Naive thymus-derived CD4-positive, alpha-beta T cell (primary cell): ENCODE measurements at places on chromosomes 4 and X.

DNA sequence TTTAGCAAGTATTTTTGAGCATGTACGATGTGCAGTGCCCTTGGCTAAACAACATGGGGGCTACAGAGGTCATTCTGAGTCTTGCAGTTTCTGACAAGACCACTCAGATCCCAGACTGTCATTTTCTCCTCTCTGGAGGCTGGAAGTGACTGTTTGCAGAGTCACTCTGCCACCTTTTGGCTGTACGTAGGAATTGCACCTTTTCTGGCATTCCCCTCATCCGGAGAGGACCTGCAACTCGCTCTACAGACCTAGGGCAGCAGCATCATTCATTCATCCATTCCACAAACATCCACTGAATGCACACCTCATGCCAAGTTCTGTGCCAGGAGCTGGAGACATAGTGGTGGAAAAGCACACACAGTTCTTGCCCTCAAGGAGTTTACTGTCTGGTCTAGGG, 160.4 kb upstream of the GPR101 start:
- DNase-seq, result peak; percentile 5

GRCh38 chr4:74754218-74754617, 40.1 kb downstream of the BTC start:
- no peak for DNase-seq

- no peak for DNase-seq
Observed at GRCh38 chr4:72858328-72858727, 211.2 kb downstream of the COX18 start.

DNA sequence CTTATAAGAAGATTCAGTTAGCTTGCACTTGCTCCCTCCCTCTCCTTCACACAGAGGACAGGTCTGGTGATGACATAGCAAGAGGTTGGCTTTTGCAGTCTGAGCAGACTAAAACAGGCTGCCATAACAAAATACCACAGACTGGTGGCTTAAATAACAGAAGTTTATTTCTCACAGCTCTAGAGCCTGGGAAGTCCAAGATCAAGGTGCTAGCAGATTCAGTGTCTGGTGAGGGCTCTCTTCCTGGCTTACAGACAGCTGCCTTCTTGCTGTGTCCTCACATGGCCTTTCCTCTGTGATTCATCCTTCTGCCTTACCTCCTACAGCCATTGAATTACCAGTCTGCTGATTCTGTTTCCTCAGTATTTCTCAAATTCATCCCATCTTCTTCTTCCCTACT, 13.1 kb downstream of the RP2 start:
- no peak for DNase-seq

- no peak for DNase-seq
Observed at GRCh38 chrX:150487369-150488094, 80.9 kb upstream of the MTM1 start.

GRCh38 chr4:88295656-88296055, 11.3 kb upstream of the PPM1K start:
- DNase-seq, result no peak

GRCh38 chrX:136878423-136878822, 2.1 kb downstream of the RBMX start:
- no peak for DNase-seq

- no peak for DNase-seq
Observed at GRCh38 chr4:120723986-120724385, 198.5 kb downstream of the PRDM5 start.

DNA sequence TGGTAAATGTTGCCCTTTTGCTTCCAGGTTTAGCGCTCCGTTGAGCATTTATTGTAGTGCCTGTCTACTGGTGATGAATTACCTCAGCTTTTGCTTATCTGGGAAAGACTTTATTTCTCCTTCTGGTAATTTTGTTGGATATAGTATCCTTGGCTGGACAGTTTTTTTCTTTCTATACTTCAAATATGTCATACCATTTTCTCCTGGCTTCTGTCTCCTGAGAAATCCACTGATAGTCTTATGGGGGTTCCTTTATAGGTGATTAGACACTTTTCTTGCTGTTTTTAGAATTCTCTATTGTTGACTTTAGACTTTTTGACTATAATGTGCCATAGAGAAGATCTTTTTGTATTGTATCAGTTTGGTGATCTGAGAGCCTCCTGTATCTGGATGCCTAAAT, 73.5 kb downstream of the ARFIP1 start:
- DNase-seq, result no peak

DNA sequence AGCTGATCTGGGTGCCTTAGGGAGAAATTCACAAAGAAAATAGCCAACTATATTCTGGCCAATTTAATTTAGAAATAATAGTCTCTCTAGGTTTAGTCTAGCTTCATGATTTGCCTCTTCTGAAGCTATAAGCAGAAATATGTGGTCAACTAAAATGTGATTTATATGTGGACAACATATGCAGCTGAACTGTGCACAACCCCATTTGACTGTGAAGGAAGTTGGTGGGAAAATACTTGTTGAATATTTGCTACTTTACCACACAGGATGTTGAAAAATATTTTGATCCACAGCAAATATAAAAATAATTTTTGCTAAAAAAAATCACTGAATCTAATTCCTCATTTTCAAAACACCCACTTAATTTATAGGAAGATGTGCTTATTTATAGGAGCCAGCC, 15.7 kb upstream of the RNF128 start:
- DNase-seq, result no peak

- DNase-seq, result no peak
Observed at GRCh38 chr4:26899991-26900390, 39.4 kb downstream of the STIM2 start.

DNA sequence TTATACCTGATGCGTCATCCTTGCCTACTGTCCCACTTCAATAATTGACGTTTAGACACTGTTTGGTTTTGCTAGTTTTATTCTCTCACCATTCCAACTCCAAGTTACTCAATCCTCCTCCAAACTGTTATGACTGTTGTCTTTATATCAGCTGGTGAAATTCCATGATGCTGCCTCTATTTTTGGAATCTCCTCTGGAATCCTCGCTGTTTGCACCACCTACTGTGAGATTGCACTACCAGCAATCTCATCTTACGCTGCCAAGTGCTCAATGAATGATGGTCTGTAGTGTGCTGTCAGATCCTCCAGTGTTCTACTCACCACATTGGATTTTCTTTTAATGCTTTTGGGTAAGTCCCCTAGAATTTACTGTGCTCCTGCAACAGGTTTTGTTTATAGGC, 13.2 kb upstream of the PCDH18 start:
- no peak for DNase-seq

- no peak for DNase-seq
Observed at GRCh38 chr4:83981156-83981555, 445.2 kb downstream of the GPAT3 start.

DNA sequence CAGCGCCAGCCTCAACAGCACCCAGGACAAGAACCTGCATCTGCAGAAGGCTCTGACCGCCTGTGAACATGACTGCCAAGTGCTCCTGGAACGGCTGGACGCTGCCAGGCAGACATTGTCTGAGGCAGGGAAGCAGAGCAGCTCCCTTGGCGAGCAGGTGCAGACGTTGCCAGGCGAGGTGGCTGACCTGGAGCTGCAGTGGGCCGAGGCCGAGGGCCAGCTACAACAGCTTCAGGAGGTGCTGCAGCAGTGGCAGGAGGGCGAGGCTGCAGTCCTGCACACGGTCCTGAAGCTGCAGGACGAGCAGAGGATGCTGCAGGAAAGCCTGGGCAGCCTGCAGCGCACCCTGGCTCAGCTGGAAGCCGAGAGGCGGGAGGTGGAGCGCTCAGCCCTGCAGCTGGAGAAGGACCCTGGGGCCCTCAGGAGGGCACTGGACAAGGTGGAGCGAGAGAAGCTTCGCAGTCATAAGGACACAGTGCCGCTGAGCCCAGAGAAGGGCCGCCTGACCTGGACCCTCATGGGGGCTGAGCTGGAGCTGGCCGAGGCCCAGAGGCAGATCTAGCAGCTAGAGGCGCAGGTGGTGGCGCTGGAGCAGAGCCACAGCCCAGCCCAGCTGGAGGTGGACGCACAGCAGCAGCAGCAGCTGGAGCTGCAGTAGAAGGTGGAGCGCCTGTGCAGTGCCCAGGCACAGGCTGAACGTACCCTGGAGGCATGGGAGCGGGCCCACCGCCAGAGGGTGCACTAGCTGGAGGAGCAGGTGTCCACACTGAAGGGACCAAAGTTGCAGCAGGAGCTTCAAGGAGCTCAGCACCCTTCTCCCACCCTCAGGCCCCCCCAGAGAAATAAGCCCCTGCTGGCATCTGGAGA, 16.4 kb downstream of the SMIM10L2A start:
- no peak for DNase-seq

GRCh38 chr4:71932941-71933340, 98.9 kb upstream of the NPFFR2 start:
- DNase-seq, result no peak

DNA sequence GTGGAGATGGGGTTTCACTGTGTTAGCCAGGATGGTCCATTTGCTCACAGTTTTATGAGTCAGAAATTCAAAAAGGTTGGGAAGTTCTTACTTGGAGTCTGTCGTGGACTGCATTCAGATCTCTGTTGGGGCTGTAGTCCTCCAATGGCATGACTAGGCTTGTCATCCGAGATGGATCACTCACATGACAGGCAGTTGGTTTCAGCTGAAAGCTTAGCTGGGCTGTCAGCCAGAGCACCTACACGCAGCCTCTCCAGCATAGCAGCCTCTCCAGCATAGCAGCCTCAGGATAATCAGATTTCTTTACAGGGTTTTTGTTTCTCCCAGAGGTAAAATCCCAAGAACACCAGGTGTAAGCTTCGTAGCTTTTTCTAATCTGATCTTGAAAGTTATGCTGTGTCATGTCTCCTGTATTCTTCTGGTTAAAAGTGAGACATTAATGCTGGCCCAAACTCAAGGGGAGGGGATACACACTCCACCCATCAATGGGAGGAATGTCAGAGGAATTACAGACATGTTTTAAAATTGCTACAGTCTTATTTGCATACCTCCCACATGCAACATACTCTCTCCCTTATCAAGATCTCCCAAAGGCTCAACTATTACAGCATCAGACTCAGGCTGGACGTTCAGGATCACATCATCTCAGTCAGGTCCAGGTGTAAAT, 31.6 kb upstream of the SOD3 start:
- DNase-seq, result no peak

DNA sequence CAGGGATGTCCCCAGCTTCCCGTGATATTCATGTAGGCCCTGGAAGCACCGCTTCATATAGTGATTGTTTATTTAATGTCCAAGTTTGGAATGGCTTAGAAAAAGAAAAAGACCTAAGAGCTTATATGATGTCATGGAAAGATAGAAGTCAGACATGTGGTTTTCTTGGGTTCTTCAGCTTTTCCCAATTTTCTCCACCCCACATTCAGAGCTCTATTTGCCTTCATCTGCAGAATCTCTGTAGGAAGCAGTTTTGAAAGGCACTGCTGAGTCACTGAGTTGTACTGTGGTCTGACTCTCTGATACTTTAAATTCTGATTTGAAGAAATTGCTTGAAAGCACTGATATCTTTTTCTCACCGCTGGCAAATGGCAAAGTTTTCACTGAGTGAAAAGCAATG, 120.6 kb upstream of the EDNRA start:
- DNase-seq, result no peak

GRCh38 chr4:100545427-100545826, 27.6 kb upstream of the EMCN start:
- no peak for DNase-seq

DNA sequence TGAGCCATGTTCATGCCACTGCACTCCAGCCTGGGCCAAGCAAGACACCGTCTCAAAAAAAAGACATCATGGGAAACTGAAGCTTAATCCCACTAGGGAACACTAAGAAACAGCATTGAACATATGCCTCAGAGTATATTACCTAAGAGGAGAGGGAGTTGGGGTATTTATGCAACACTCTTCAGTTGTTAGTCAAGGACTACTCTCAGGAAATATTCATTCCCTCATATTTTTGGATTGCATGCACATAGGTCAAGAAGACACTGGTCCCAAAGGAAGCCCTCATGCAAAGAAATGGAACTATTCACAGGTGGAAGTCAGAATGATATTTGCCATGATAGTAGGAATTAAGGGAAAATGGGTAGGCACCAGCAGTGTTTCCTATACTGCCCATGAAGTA, 22.8 kb upstream of the PAPSS1 start:
- DNase-seq, result no peak
